GM12891 (cell line): ENCODE measurements at places on chromosomes 2 and 18.

GRCh38 chr18:47683774-47684173, 246.7 kb downstream of the SMAD2 start:
- no peak for DNase-seq

DNA sequence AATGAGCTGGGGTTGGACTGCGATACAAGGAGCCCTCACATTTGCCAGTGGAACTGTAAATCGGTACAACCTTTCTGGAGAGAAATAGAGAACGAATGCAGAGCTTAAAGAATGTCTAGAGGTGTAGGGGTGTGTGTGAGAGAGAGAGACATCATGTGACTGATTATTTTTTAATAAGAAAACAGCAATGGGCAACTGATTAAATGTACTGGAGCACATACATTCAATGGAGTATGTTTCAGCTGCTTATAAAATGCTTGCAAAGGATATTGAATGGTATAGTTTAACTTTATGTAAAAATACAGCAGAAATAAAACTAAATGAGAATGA, 391 bp upstream of the TMEM17 start:
- DNase-seq, result no peak

DNA sequence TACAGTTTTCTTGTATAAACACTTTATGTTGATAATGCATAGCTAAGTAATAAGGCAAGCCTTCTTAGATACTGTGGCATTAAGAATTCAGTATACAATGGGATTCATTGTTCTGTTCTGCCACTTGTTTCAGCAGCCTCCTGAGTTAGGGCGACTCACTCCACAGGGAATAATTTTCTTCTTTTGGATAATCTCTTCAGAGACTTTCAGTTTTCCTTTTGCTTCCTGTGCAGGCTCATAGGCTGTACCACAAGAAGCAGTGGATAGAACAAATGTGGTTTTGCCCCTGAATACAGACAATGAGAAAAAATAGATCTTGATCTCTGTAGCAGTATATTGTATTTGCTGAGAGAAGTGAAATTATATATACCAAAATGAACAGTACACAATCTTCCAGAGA, 298.0 kb downstream of the ZNF407 start:
- no peak for DNase-seq

- no peak for DNase-seq
These were observed 51.4 kb downstream of the REEP1 start for GRCh38 chr2:86285981-86286380.

GRCh38 chr2:88765154-88765888, 73.8 kb downstream of the RPIA start:
- DNase-seq, result peak; percentile 53

DNA sequence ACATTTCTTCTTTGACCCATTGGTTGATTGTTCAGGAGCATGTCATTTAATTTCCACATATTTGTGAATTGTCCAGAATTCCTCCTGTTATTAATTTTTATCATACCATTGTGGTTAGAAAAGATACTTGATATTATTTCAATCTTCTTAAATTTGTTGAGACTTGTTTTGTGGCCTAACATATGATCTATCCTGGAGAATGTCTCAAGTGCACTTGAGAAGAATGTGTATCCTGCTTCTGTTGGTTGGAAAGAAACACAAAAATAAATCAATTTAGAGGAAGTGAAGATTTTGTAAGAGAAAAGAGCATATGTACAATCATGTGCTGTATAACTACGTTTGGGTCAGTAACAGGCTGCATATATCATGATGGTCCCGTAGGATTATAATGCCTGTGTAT, 118.6 kb upstream of the CDC42EP3 start:
- DNase-seq, result no peak

DNA sequence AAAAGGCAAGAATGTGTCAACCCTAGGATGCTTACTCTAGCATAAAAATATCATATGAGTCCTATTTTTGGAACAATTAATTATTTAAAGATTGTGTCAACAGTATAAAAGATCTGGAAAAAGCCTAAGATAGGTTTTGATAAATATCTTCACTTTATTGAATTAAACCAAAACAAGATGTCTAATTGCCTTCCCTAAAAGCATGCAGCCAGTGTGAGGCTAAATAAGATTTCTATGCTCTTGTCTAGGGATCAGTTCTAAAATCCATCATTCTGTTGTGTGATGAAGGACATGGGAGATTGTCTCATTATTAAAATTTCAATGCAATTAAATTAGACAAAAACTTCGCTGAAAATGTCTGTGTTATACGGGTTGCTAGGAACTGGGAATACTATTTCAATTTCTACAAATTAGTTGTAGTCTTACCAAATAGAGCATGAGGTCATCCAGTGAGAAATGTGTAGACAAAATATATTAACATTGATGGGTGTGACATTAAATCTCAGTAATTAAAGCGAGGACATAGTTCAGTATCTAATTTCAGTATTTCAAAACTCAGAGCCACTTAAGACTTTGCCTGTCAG, 535.6 kb upstream of the FSIP2 start:
- DNase-seq, result no peak

DNA sequence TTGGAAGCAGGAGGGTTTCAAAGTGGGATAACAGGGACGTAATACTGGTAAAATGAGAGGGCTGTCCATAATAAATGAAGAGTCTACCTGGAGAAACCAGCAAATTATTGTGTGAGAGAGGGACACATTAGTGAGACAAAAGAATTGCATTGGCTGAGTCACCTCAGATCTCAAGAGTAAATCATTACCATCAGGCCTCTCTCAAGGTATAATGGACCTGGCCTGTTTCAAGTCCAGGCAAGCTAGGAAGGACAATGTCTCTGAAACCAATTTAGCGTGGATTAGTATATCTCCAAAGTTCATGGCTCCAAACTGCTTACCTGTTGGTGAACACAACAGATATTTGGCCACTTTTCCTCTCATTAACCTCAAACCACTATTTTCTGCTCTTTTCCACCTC, 471.4 kb downstream of the CMPK2 start:
- no peak for DNase-seq

GRCh38 chr2:63845866-63846265, 4.2 kb downstream of the UGP2 start:
- no peak for DNase-seq

DNA sequence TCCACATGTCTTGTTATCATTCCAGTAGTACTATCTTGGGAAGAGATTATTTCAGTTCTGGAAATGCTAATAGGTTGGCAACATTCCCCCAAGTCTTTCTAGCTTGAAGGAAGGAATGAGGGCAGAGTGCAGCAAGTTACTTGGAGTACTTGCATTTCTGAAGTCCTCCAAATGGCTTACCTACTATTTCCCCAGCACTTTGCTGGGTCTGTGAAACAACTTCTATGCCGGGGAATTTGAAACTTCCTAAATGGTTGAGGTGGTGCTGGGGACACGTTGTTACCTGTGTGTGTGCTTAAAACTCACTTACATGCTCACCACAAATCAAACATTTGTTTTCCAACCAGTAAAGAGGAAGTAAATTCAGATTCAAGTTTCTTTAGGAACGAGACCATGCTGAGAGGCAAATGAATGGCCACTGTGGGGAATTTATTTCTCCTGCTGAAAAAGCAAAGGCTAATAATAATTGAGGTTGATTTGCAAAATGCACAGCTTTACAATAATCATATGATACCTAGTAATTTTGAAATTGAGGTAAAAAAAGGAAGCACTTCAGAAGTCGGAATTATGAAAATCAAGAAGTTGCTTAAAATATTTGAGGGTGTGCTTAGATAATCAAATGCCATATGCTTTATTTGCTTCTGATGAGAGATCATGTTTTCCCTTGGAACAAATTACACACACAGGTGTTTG, 1167.7 kb upstream of the ZEB2 start:
- DNase-seq, result no peak

DNA sequence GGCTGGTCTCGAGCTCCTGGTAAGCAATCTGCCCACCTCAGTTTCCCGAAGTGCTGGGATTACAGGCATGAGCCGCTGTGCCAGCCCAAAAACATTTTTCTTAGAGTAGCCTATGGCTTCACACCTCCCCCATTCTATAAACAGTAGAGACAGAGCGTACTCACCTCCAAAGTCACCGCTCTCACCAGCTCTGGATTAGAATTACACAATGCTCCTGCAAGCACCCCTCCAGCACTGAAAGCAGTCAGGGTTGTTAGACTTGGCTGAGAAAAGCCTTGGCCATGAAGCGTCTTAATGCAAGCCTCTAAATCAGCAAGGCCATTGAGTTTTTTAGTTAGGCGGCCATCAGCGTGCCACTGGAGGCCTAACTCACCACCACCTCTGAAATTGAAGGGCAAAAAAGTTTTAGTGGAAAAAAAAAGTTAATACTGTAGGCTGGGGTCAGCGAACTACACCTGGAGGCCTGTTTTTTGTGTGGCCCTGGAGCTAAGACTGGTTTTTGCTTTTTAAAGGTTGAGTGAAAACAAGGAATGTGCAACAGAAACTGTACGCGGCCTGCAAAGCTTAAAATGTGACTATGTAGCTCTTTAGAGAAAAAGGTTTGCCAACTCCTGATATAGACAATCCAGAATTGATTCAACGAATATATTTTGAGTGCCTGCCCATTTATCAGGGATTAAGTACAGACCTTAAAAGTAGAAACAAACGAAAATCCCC, 34.6 kb downstream of the PREPL start:
- DNase-seq, result no peak

DNA sequence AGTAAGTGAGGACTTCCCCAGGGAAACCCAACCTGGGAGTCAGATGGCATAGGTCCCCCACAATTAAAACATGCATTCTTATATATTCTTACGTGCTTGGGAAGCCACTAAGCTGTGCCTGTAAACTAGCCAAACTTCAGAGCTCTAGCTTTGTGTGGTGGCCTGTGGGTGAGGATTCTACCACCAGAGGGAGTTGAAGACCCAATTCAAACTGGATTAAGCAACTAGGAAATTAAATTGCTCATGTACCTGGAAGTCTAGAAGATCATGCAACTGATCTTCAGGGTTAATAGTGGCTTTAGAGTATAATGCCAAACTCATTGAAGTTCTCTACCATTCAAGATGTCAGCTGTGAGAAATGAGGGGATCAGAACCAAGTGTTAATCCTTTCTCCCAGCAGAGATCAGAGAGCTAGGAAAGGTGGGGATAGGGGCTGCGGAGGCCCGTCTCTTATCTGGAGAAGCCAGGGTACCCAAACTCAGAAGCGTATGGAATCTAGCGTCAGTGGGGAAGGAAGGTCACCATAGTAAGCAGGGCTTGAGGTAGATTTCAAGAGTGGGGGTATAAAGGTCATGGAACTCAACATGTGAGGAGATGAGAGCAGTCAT, 53.2 kb upstream of the CCDC85A start:
- DNase-seq, result no peak

- DNase-seq, result no peak
These were observed 141.7 kb downstream of the DIS3L2 start for GRCh38 chr2:232103140-232103737.

GRCh38 chr2:38435775-38436174, 58.7 kb upstream of the ATL2 start:
- no peak for DNase-seq

DNA sequence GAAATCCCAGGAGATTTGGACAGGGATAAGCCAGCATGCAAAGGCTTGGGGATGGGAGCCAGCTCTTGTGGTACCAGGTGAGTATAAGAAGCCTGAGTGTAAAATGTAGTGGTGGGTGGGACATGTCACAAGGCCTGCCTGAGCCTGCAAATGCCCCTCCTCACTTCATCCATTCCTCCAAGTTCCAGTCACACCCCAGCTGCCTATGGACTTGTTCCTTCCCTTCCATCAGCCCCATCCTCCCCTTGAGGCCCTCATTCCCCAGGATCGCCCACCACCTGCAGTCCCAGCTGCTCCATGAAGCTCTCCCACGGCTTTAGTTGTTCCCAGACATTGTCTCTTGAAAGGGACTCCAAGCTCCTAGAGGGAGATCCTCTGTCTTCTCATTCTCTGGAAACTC, 81.5 kb downstream of the MARCO start:
- DNase-seq, result no peak

GRCh38 chr18:45166836-45167551, 448.3 kb upstream of the SLC14A2 start:
- no peak for DNase-seq

DNA sequence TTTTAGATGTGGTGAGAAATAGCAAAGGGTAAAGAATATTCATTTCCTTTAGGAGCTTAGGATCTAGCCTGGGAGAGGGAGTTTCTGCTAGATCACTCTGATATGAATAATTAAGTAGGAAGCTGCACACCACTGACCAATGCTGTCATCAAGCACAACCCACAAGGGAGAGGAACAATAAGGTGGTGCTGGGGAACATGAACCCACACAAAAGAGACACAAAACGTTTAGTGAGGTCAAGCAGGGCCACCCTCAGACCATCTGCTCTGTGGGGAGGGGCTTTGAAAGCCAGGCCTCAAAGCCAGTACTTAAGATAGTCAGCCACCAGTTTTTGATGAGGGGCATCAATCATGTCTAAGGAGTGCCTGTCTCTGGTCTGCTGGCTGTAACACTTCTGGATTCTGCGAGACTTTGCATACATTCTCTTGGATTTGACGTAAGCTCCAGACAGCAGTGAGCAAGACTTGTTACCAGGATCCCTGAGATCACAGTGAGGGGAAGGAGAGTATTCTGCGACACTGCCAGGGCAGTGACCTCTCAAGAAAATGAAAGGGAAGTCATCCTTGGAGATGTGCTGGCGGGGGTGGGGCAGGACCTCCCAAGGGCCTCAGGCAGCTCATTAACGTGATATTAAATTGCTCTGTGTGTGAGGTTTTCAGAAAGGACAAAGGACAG, 127.0 kb downstream of the CCBE1 start:
- DNase-seq, result no peak

- DNase-seq, result no peak
These were observed 345.5 kb downstream of the SETBP1 start for GRCh38 chr18:45026162-45026561.

DNA sequence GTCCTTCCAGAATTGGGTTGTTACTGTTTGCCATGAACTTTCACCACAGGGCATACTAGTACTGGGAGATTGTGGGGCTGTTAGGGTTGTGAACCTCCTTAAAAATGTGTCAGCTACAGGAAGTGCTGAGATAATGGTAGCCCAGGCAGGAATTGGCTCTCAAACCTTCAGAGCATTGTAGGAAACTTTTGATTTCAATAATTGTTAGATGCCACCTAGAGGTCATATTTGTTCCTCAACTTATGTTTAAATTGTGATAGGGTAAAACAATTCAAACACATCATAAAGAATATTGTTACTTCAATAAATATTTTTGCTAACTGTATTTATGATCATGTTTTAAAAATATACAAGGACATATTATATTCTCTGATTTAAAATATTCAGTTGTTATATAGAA, 594.6 kb downstream of the ADCYAP1 start:
- no peak for DNase-seq

DNA sequence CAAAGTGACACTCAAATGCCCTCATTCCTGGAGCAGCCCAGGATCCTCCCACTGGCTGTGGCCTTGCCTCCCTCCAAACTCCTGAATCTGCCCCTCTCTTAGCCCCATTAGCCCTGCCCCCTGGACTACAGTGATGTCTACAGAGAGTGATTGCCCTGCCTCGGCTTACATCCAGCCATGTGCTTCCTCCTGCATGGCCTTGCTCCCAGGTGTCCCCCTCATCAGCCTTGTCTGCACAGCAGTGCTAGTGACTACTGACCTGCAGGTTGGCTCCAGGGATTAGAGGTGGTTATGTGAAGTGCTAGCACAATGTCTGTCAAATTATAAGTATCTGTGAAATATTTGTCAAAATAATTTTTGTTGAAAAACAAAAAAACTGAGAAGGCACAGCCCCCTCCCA, 259.1 kb upstream of the MYT1L start:
- no peak for DNase-seq

- no peak for DNase-seq
These were observed 766 bp downstream of the PDE6D start for GRCh38 chr2:231780123-231780908.
